ENCODE measurements at places on chromosomes 6 and 20.

DNA sequence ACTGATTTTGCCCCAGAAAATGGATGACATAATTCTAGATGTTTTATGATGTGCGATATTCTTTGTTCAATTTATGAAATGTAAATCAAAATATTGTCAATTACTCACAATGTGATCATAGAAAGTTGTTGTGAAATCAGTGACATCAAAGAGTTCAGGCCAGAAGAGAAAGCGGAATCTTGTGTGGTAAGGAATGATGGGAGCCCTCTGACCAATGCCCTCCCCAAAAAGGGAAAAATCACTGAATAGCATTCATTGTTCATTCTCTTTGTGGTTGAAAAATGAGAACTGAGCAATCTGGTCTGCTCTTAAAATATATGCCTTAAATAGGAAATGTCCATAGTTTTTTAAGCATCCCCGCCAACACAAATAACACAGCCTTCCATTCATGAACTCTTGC is 247.1 kb upstream of the GRIK2 start:
- DNase-seq, result no peak

DNA sequence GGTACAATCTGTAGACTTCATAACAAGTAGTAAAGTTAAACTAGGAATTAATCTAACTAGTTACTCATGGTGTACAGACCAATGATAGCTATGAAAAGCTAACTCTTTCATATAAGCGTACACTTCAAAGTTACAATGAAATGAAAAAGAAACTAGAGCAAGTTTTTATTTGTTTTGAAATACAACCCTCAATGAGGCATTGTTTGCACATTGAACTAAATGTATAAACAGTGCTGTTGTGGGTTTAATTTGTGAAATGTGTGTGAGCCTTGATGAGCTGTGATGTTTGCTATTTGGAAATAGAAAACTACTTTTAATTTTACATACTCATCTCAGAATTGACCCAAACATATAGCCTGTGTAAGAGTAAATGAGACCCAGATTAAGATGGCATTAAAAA is 11.1 kb upstream of the EYA4 start:
- no peak for DNase-seq

GRCh38 chr20:15799871-15800270 is 773.4 kb downstream of the KIF16B start:
- DNase-seq, result no peak

- no peak for DNase-seq
These were observed 39.4 kb downstream of the RREB1 start for GRCh38 chr6:7147051-7147671.

- DNase-seq, result no peak
These were observed 188.2 kb upstream of the QKI start for GRCh38 chr6:163226181-163226835.

DNA sequence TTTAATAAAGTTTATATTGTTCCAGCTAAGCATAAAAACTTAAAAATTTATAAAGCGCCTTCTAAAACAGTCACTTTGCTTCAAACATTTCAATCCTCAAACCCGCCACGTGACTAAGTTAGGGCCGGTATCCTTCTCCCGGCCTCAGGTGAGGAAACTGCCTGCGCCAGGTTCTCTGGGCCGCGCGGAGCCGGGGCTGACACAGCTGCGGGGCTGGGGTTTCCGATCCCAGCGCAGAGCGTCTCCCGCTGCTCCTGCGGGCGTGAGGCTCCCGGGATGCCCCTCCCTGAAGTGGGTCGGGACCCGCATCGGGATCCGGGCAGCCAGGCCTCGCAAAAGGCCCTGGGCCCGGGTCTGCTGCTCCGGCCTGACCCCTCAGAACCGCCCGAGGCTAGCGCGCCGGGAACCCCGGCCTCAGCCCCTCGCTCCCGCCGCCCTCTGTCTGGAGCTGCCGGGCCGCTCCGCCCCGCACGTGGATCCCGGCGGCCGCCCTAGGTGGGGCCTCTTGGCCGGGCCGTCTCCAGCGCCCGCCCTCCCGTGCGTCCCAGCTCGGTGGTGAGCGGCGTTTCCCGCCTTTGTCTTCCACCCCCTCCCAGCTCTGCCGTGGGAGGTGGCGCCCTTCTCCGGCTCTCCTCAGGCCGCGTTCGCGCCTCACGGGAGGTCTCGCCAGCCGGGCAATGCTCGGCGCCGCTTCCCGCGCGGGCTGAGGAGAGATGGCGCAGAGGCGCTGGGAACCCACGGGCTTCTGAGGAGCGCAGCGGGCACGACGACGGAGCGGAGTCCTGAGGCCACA is 267.9 kb downstream of the DLL1 start:
- no peak for DNase-seq

DNA sequence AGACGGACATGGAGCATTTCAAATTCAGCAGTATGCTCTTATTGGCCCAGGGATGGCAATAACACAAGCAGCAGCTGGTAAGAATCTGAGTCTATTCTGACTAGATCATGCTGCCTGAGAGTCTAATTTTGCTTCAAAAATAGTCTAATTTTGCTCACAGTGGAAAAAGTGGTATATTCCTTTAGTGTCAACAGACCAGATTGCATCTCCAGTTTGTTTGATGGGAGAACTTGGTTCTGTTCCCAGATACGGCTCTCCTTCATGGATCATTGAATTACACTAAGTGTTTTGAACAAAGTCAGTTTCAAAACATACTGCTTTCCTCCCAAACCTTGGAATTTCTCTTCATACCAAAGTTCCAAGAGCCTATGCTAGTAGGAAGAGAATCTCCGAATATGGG is 586.1 kb downstream of the RNF144B start:
- no peak for DNase-seq

DNA sequence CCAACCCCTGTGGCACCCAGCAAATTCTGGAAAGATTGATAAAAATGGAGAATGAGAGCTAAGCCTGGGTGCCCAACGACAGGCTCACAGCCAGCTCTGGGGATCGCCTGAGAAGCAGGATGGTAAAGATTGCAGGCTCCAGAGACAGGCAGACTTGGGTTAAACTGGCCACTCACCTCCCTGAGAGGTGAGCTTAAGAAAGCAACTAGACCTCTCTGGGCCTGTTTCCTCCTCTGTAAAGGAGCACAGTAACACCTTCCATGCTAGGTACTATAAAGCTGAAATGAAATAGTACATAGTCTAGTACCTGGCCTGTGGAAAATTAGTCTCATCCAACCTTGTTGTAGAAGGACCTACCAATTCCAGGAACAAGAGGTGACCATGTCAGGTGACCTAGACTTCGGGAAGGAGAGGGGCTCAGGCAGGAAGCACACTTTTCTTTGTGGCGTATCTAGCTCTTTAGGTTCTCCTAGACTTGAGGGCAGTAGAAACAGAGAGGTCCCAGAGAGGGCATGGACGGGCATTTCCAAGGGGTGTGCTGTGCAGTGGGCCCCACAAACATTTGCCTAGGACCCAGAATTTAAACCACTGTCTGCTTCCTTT is 142.8 kb upstream of the MYLIP start:
- DNase-seq, result no peak

DNA sequence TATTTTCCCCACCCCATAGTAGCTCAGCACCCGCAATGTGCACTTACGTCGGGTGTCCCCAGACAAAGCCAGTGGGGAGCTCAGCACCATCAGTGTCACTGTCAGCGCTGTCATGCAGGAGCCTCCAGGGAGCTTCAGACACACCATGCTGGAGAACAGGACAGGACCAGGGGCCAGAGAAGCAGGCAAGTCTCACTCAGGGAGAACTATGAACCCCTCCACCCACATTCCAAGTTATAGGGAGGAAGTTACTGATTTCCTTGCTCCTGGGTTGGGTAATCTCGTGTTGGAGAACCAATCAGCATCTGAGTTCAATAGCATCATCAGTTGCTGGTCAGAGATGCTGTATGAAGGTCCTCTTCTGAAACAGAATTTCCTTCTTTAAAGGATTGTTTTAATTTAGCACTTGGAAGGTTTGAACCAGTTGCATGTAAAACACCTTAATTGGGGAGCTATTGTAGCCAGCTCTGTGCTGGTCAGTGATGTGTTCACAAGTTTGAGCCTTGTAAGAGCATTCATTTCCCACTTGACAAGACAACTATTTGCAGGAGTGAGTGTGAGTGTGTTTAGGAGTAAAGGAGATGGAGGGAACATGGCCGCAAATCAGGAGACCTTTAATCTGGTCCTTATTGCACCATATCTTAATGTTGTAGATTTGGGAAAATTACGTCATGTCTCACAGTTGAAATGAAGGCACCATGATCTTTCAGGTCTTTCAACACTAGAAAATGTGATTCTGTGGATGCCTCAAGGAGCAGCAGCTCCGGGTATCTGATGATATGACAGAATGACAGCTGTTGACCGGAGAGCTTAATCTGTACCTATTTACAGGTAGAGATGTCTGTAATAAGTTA is at the start of gene HLA-DRB1:
TSS of gene HLA-DRB1 (minus strand) at position 253 of the 854 bp plus-strand sequence. CDS start at position 147, 106 bp downstream.
- DNase-seq, result no peak

DNA sequence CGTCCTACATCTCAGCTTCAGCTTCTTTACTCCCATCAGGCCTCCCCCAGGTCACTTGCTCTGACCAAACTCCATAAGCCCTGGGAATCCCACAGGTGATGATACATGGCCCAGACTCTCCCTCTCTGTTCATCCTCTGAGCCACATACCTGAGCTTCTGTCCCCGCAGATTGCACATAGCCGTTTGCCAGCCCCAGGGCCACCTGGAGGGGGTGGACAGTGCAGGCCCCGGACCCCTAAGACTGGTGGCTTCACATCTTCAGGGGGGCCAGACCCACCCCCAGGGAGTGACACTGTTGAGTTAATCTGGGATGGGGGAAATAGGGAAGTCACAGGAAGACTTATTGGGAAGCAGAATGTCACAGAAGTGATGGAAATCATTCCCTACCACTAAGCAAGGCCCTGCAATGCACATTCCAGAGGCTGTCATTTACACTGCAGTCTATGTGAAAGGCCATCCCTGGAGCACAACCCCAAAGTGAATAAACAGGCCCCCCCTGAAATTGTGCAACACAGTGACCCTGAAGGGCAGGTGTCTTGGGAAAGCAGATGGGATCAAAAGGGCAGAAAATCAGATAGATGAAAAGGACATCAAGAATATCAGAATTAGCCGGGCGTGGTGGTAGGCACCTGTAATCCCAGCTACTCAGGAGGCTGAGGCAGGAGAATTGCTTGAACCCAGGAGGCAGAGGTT is 2.2 kb downstream of the RXRB start:
- no peak for DNase-seq

GRCh38 chr6:44831002-44831610 is 443.6 kb downstream of the CDC5L start:
- no peak for DNase-seq

- no peak for DNase-seq
These were observed 44.0 kb upstream of the TRAM2 start for GRCh38 chr6:52620906-52621190.

DNA sequence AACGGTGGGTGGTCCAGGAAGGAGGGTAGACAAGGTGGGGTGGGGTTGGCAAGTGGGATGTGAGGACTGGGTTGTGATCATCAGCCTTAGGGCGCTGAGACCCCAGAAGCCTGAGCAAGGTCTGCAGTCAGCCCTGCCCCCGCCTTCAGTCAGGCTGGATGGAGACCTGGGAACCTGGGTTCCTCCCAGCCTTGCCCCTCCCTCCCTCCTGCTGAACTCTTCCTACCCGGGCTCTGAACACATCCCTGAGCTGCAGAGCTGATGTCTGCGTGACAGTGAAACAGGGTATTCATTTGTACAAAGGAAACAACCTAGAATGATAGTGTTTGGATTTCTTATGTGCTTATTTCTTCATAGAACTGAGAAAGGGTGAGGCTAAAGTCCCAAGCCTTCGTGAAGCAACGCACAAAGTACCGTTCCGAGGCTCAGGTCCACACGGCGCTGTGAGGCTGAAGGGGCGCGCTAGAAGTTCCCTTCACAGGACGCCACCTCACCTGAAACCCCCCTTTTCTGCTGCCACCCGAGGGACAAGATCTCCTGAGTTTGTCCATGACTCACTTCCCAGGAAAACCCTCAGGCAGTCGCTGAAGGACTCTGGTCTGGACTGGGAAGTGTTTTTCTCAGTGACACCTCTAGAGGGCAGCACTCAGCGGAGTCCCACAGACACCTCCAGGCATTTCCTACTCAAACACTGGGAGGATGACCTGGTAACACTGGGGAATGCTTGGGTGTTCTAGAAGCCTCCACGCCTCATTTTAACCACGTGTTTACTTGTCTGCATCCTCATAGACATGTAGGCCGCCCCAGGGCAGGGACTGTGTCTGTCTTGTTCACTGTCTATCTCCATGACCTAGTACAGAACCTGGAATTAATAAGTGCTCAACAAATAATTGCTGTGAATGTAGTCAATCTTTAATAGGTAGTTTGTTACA is 1.2 kb downstream of the GSTA5 start:
- peak; percentile 38 for DNase-seq

DNA sequence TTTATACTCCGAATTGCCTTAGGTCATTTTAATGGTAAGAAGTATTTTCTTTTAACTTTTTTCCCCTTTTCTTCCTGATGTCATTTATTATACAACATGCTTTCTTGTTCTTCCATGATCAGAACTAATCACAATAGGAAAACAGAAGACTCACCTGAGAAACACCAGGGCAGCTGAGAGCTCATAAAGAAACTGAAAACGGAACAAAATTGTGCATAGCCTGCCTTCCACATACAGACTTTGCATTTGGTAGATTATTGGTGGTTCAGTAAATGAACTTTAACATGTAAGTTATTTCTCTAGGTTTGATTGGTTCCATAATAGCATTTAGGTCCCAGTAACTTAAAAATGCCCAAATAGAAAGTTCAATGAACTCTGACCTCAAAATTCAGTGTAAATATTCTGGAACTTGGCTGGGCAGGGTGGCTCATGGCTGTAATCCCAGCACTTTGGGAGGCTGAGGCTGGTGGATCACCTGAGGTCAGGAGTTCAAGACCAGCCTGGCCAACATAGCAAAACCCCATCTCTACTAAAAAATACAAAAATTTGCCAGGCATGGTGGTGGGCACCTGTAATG is 161.1 kb upstream of the DTNBP1 start:
- no peak for DNase-seq

DNA sequence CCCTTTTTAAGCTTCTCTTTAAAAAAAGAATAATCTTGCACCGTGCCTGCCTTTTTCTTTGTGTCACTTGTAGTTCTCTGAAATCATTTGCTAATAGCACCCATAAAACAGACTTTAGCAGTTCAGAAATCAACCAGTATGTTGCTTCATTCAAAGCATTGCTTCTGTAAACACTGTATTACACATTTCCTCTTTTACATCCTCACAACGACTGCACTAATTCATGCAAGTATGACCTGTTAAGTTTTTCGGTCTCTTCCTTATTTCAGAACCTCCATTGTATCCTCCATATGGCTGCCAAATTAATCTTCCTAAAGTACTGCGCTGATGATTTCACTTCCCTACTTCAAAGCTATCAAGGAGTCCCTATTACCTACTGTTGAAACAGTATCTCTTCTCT is 142.9 kb upstream of the RNF217 start:
- no peak for DNase-seq

DNA sequence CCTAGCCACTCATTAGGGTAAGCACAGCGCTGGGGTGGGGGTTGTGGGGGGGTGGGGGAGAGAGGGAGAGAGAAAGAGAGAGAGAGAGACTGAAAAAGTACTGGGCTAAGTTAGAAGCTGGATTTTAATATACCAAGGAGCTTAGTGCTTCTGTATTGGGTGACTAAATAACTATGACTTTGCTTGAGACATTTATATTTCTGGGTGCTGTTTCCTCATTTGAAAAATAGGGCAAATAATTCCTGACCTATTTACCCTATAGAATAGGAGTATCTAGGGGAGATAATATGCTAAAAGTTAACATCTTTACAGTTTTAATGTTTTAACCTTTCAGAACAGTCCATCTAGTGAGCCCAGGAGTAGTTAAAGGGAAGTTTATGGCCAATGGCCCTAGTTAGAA is 7.7 kb downstream of the NKAIN2 start:
- no peak for DNase-seq

- DNase-seq, result no peak
These were observed 1.7 kb upstream of the NKX2-2 start for GRCh38 chr20:21515300-21516179.

GRCh38 chr6:169371344-169372127 is 117.9 kb upstream of the THBS2 start:
- no peak for DNase-seq
